Upper lobe of left lung (tissue), 6 donors: ENCODE measurements at places on chromosomes 7 and 10. TPM values are rescaled to one million over a fixed set of nuclear protein-coding genes. Genes with fewer than 3 reads are reported as not detected.

Gene RHBDD2
- total RNA-seq: 108 TPM

Gene OR6B1
- not detected for total RNA-seq

Gene CYP26A1
- total RNA-seq: not detected

GRCh38 chr7:99099499-99100077 lies 44.3 kb downstream of the SMURF1 start:
- peaks cover 14% of the 10 kb centered on the region for H3K4me1 ChIP-seq
- no peaks in the 10 kb centered on the region for H3K36me3 ChIP-seq
- DNase-seq: no peak
- no peak overlapping the region for H3K4me3 ChIP-seq

DNA sequence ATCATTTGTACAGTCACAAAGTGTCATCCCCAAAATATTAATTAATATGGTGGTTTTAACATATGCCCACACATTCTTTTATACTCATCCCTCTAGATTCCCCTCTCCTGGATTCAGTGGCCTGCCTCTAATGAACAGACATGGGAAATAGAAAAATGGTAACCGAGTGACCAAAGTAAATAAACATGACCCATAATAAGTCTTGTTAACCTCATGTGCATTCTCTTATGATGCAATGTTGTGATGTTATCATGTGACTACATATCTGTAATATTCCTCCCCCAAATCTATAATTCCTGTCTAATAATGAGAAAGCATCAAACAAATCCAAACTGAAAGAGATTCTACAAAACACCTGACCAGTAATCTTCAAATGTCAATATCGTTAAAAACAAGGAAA lies 164.5 kb upstream of the PRSS1 start:
- no peaks in the 10 kb centered on the region for H3K27me3 ChIP-seq
- no peak overlapping the region for H3K27ac ChIP-seq
- no peaks in the 10 kb centered on the region for H3K36me3 ChIP-seq
- H3K4me3 ChIP-seq: no peak overlapping the region
- DNase-seq: no peak

Gene SLK
- total RNA-seq: 67.1 TPM

Gene WNT16
- total RNA-seq: not detected

DNA sequence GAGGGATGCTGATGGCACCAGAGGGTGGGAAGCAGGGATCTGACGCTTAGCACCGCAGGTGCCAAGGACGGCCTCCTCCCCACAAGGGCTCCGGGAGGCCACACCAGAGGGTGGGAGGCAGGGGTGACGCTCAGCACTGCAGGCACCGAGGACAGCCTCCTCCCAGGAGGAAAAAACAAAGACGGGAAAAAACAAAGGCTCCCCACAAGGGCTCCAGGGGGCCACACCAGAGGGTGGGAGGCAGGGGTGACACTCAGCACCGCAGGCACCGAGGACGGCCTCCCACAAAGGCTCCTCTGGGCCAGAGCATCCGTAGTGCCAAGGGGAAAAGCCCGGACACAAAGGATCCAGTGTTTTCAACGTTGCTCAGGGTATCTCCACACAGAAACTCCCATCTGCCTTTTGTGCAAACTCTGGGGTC lies 25.6 kb downstream of the DIP2C start:
- no peak overlapping the region for H3K4me3 ChIP-seq
- no peaks in the 10 kb centered on the region for H3K27me3 ChIP-seq
- H3K36me3 ChIP-seq: no peaks in the 10 kb centered on the region
- H3K4me1 ChIP-seq: peaks cover 4% of the 10 kb centered on the region

- no peak overlapping the region for H3K4me3 ChIP-seq
- no peaks in the 10 kb centered on the region for H3K4me1 ChIP-seq
- H3K27me3 ChIP-seq: no peaks in the 10 kb centered on the region
- no peak overlapping the region for H3K27ac ChIP-seq
These were observed 29.9 kb upstream of the HBP1 start for GRCh38 chr7:107138696-107139420.
